ENCODE measurements at places on chromosomes 6 and 20.

DNA sequence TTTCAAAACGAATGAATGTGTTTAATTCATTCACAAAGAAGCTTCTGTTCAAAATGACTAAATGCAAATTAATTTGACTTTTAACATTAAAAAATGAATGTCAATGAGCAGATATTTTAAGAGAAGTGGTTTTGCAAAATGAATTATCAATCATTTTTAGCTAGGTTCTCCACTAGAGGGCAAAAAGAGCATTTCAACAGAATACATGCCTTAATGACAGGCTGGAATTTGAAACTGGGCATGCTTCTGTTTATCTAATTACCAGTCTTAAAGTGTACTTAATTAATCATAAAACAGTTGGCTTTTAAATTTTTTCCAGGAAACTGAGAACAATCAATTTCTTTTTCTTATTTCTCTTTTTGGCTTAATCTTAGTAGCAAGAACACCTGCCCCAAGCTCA, 63.8 kb upstream of the TINAG start:
- DNase-seq: peak; percentile 55

DNA sequence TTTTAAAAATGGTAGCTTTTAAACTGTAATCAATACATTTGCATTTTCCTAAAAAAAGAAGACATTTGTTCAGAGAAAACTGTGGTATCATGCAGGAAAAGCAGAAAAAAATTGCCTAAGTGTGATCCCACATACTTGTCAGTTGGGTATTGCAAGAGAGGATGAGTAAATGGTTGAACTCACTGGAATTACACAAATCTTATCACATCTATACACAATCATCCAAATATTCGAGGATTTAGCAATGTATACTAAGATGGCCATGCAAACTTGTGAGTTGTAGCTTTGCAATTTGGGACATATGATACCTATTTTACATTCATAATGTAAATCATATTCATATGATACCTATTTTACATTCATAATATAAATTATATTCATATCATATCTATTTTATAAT, 58.2 kb upstream of the GJE1 start:
- DNase-seq: peak; percentile 9

GRCh38 chr6:42781796-42782688, at the start of gene BICRAL:
Gene BICRAL, plus strand, starts transcription at chr6:42782052. Its CDS starts 39,971 bp downstream, at chr6:42822023.
- DNase-seq: peak; percentile 53

DNA sequence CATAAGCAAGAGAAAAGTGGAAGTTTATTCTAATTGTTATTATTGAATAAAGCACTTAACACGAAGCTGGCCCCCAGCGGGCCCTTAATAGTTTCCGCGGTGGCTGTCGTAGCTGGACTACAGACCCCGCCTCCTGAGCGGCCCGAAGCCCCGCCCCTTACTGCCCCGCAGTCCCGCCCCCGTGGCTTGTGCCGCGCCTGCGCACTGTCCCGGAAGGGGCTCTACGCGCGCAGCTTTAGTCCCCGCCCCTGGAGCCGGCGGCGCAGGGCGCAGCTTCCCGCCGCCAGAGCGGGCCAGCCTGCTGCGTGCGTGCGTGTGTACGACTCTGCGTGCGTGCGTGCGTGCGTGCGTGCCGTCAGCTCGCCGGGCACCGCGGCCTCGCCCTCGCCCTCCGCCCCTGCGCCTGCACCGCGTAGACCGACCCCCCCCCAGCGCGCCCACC, at the start of gene VAPB:
TSS of gene VAPB (plus strand) at position 348 of the 442 bp plus-strand sequence. CDS start 231 bp downstream, outside the sequence.
- peak; percentile 84 for DNase-seq

GRCh38 chr6:110484321-110484720, 7.9 kb upstream of the SLC22A16 start:
- DNase-seq: peak; percentile 85

GRCh38 chr6:104936766-104937535, 20.0 kb upstream of the LIN28B start:
- DNase-seq: no peak
